ENCODE measurements at places on chromosomes 5 and 9.

- DNase-seq: no peak
These were observed 71.4 kb downstream of the GABBR2 start for GRCh38 chr9:98637381-98637780.

- DNase-seq: no peak
These were observed 140.8 kb downstream of the CAMK4 start for GRCh38 chr5:111364992-111365391.

- no peak for DNase-seq
These were observed 146.6 kb downstream of the TTLL11 start for GRCh38 chr9:121946465-121946864.

GRCh38 chr5:35545190-35545589 is 72.5 kb upstream of the SPEF2 start:
- no peak for DNase-seq

Data from GM13976 (cell line).